Stimulated activated CD4-positive, alpha-beta T cell treated with anti-CD3 and anti-CD28 coated beads, TNF-alpha, amount 100 ng/mL, for 4 hours (primary cell): ENCODE measurements at places on chromosomes 6 and 20.
A peak's percentile ranks its signal among the peaks of the same experiment; 100 is the strongest.

- DNase-seq, result no peak
Measured at GRCh38 chr6:3272911-3273547, 14.3 kb downstream of the PSMG4 start.

DNA sequence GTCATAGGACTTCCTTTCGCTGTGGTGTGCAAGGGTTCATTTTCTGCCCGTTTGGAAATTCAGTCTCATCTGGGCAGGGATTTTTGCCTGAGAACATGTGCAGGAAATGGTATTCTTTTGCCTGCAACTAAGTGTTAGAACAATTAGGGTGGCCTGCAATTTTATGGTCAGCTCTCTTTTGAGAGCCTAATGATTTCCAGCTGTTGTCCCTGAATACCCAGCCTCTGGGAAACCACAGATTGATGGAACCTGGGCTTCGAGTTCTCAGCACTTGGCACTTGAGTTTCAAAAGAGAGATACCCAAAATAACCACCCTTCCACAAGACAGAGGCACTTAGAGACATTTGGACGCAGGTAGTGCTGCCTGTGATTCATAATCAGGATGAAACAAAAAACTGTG lies 217.2 kb upstream of the FOXA2 start:
- DNase-seq, result no peak

DNA sequence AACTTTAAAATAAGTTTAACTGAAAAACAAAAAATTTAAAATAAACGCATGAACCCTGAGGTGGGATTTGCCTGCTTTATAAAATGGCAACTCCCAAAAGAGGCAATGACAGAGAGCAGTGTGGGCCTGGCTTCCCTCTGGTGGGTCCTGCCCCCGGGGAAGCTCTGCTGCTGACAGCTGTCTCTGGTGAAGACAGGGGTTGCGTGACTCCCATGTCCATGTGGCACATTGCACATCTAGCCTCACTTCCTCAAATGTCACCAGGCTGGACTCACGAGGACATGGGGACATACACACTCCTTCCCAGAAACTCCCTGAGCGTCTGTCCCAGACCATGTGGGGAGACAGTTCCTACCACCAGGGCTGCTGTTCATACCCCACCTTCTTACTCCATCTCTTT lies 66.2 kb downstream of the ABHD12 start:
- no peak for DNase-seq

GRCh38 chr6:160161647-160161986 lies 40.0 kb downstream of the SLC22A1 start:
- DNase-seq, result no peak

DNA sequence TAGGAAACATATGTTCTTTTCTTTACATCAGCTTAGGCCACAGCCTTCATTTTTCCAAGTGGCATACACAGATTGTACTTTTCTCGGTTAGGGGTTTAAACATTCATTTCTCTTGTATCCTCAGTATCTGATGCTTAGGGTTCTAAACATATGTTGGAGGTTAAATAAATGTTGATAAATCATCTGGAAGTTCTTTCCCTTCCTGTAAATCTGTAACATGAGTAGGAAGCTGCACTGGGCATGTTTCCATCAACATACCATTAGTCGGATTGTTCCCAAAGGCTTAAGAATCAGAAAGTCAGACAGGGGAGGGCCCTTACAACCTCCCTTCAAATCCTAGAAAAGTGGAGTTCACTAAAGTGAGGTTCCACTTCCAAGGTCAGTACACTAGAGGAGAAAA lies 54.8 kb upstream of the BCLAF1 start:
- DNase-seq, result no peak

DNA sequence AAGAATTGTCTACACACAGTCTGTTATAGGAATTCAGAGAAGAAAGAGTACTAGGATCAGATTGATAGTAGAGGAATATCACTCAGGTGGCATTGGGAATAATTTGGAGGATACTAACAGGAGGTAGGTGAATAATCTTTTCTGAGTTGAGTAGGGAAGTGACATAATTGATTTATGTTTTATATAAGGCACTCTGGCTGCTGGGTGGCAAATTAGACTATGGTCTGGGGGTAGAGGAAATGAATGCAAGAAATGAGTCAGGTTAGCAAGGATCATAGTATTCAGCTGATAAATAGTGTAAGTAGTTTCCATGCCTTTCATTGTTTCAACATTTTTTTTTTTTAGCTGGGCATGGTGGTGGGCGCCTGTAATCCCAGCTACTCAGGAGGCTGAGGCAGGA lies 113.3 kb downstream of the CDKAL1 start:
- DNase-seq, result no peak

GRCh38 chr20:2171266-2171790 lies 69.7 kb downstream of the STK35 start:
- DNase-seq, result no peak

DNA sequence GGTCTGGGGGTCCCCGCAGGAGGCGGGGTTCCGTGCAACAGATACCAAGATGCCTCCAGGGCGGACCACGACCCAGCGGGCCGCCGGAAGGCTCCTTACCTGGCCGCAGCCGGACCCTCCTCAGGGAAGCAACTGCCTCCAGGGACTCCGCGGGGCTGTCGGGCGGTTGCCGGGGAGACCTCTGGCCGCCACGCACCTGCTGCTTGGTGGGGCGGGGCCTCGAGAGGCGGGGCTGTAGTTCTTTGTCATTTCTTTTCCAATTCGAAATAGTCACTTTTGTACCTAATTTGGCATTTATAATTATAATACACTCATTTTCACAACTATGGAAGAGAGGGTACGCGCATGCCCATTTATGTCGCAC lies 647 bp downstream of the AK9 start:
- peak; percentile 36 for DNase-seq

GRCh38 chr6:136249811-136250685 lies at the start of gene MTFR2:
TSS of gene MTFR2 (minus strand) at chr6:136250311. CDS start at chr6:136249099, 1,212 bp downstream.
- peak; percentile 88 for DNase-seq
